ENCODE measurements at places on chromosomes 6 and 20.

GRCh38 chr6:78810698-78811097 is 56.7 kb upstream of the IRAK1BP1 start:
- DNase-seq, result no peak

GRCh38 chr6:79947191-79948186 is at the start of gene ELOVL4:
ELOVL4 (minus strand) TSS chr6:79947553; CDS start chr6:79947279, 274 bp downstream.
- DNase-seq, result peak; percentile 93

- DNase-seq, result no peak
These were observed 625.7 kb upstream of the PTCHD4 start for GRCh38 chr6:48736501-48737206.

DNA sequence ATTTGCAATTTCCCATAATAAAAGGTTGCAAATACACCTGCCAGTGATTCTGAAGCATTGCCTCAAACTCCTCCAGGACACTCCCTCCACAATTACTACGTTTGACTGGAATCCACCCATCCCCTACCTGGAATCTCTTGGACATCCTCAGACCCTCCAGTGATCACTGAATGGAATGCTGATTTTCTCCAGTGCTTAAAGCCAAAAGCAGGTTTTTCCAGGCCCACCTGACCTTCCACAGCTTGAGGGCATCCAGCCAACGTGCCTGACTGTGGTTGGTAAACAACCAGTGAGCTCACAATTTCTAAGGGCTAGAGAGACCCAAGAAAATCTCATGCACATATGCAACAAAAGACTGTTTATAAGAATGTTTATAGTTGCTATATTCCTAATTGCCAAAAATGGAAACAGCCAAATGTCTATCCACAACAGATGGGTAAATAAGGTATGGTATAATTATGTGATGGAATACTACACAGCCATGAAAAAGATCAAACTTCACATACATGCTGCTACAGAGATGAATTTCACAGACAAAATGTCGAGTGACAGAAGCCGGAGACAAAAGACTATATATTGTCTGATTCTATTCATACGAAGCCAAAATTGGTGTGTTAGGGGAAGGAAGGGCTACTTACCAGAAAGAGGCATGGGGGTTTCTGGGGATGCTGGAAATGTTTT is 147.1 kb upstream of the RREB1 start:
- no peak for DNase-seq

DNA sequence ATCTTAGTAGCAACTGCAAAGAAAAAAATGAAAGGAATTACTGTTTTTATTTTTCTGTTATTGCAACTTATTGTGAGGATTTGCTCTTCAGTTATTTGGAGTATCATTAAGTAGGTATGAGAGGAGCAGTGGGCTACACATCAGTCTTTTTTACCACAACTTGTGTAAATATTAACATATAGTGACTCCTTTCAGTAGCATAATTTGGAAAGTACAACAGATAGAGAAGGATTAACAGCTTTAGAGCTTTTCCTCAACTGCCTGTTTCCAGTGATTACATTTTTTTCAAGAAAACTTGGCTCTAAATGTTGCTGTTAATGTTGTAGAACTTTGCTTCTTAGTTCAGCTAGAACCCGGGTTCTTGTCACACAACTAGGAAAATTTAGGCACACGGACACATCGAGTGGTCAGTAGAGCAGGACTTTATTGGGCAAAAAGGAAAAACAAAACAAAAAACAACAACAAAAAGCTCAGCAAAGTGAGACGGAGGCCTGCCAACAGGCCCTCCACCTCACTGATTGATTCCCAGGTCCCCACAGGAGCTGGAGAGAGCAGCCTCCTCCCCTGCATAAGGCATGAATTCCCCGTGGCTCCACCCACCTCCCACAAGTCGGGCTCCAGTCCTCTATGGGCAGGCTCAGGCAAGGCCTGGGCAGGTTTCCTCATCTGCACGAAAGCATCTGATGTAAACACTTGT is 75.1 kb downstream of the ADGRG6 start:
- DNase-seq, result no peak

All from cerebellum (tissue), 4 donors.